ENCODE measurements at places on chromosomes 5 and 9.

DNA sequence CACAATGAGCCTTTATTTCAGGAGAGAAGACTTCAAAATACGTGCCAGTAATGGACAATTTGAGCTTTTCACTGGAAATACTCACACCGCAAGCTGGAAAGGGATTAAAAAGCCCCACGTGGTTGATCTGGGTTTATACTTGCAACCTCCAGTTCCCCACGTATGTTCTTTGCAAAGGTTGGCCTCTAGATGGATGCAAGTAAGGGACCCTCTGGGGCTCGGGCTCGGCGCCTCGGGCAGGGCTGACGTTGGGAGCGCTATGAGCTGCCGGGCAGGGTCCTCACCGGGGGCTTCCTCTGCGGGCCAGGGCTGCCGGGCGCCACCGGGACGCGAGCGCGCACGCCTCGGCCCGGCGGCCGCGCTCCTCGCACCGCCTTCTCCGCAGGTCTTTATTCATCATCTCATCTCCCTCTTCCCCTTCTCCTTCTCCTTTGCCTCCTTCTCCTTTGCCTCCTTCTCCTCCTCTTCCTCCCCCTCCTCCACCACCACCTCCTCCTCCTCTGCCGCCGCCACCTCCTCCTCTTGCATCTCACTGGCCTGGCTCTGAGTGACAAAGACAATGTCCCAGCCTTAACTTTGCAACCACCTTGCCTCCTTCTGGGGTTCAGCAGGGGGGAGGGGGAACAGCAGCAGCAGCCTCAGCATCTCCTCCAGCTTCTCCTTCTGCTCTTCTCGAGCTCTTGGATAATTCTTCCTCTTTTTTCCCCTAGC, 701 bp upstream of the ZNF462 start:
- no peak for DNase-seq

DNA sequence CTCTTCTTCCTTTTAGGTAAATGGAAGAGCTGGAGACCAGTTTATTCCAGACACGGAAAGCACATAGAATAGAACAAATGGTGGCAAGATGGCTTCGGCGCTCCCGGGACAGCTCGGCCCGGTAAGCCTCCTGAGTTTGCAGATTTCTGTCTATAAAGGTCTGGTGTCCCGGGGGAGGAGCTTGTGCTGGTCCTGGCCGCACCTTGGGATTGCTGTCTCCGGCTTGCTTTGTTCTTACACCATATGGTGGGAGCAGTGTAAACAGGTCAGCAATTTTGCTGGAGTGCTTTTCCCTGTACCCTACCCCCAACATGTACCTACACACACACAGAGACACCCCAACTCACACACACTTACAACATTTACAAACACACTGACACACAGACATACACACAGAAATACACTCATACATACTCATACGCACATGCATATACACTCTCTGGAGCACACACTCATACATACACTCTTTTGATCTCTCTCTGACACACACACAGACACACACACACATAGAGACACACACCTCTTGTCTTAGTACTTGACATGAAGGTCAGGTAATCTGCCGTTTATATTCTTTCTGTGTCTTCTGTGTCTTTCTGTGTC, 42.0 kb downstream of the FRMPD1 start:
- no peak for DNase-seq

DNA sequence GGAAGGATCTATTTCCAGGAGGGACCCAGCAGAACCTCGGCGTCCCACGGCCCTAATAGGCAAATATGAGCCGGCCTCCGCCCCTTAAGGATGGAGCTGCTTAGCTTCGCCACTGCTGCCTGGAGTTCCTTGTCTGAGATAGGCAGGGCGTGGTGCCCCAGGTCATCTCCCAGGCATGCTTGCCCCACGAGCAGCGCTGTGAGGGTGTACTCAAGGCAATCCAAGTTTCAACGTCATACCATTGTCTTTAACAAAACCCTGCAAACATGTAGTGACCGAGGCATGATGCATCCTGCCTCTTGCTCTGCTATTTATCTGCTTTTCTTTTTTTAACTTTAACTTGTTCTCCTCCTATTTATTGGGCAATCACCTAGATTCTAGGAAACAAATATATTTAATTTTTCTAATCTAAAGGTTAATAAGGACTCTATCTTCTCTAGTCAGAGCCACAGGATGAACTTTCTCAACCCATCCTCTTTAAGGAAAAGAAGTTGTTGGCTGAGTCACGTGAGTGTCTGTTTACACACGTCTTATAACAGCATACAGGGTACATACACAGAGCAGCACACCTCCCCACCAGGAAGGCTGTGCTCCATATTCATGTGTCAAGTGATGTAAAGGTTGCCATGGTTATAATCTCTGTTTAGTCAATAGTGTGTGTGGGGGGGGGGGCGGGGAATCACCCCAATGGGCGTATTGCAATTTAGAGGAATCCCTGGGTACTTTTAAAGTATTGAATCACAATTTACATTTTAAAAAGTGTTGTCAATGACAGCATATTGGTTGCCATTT, 27.3 kb upstream of the ZSWIM6 start:
- peak; percentile 61 for DNase-seq

- DNase-seq, result peak; percentile 53
Observed at GRCh38 chr5:96876292-96876850, at the start of gene ERAP2. ERAP2 (plus strand) TSS chr5:96876500; CDS start chr5:96879686, 3,186 bp downstream.

GRCh38 chr5:138241688-138242571, 28.8 kb upstream of the CDC23 start:
- no peak for DNase-seq

DNA sequence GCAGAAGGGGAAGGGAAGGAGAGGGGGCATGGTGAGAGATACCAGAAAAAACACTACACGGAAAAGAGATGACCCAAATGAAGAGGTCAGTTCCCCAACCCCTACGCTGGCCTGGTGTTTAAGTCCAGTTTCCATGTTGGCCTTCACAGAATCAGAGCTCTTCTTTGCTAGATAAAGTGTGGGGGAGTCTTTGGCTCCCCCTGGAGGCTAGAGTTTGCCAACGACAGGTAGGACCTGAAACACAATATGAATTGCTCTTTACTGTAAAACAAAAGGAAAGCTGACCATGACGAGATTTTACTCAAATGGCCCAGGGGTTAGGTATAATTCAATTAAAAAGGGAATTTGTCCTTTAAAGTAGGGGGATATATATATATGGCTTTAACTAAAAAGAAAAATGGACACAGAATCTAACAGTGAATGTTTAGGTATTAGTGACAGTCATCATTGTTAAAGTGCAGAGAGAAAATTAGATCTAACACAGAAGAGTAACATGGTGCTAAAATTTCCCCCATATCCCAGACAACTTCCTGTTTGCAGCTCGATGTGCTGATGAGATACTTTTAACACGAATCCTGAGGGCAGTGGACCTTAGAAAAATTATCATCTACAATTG, 92.0 kb downstream of the SV2C start:
- peak; percentile 28 for DNase-seq

GRCh38 chr9:95463148-95464060, 53.4 kb downstream of the PTCH1 start:
- DNase-seq, result no peak

DNA sequence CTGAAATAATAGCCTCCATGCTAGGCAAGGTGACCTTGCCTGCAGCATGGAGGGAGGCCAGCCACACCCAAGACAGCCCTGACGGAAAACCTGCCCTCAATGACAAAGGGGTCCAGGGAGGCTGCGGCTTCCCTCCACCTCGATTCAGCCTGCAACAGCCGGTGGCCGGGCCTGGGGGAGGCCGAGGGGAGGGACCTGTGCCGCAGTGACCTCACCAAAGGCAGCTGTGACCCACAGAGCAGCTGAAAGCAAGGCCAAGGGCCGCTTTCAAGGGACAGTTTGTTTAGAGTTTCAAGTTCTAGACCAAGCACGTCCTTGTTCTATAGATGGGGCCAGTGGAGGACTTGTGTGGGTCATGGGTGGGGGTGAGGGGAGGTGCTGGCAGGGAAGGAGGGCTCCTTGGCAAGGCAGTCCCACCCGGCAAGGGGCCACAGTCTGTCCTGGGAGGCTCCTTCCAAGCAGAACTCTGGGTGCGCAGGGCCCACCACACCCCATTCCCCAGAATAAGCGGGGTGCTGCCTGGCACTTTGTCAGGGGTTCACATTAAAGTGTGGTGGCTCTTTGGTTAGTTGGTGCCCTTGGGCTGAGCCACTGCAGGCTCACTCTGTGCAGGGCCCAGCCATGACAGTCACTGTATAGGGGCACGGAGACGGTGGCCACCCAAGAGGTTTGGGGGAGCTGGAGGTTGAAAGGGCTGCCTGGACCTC, 226.5 kb downstream of the FANCC start:
- DNase-seq, result no peak

DNA sequence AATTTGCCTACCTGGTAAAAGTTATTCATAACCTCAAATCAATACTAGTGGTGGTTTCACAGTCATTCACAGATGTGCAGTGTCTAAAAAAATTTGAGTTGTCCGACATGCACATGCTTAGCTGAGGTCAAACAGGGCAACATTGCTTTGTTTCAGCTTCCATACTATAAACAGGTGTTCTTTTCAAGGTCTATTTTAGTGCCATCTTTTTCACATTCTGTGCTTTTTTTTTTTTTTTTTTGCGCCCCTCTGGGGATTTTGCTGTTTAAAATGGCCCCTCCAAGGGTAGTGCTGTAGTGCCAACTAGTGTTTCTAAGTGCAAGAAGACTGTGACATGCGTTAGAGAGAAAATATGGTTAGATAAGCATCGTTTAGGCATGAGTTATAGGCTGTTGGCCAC, 14.5 kb downstream of the PHAX start:
- no peak for DNase-seq

GRCh38 chr5:669111-669841, 23.9 kb downstream of the TPPP start:
- DNase-seq, result no peak

GRCh38 chr9:136009516-136009915, 48.3 kb upstream of the UBAC1 start:
- no peak for DNase-seq

GRCh38 chr5:168311061-168311566, 19.7 kb downstream of the WWC1 start:
- DNase-seq, result no peak

DNA sequence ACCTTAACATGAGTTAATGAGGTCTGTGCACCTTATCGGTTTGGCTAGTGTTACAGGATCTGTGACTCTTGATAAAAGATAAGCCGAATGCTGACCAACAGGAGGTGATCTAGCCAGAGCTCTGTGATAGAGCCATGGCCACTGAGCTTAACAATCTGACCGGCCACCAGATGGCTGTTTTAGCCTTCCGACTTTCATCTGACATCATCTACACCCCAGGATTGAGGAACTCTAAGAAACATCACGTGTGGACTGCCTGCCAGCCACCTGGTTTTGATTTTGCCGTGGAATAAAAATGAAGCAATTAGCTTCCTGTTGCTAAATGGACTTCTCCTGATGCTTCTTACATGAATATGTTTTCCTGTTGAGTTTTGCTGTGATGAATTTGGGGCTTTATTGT, 281.3 kb downstream of the CEMIP2 start:
- DNase-seq, result no peak

GRCh38 chr5:139872052-139872766, 76.6 kb downstream of the PSD2 start:
- DNase-seq, result no peak

- no peak for DNase-seq
Observed at GRCh38 chr9:70861797-70862196, 259.6 kb downstream of the TRPM3 start.

- no peak for DNase-seq
Observed at GRCh38 chr5:124297826-124298225, 448.6 kb downstream of the ZNF608 start.

GRCh38 chr5:113562828-113563400, 49.4 kb downstream of the YTHDC2 start:
- no peak for DNase-seq

DNA sequence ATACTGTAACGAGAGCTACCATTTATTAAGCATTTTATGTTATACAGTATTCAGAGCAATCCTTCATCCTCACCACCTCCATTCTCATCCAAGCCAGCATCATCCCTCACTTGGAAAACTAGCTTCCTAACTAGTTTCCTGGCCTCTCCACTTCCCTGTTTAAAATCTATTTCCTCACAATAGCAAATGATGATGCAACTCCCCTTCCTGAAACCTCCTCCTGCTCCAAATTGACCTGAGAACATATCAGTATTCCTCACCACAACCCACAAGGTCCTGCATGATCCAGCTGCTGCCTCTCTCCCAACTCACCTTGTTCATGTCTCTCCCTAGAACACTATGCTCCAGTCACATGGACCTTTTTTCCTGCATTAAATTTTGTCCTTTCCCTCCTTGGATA, 4.3 kb upstream of the SLC36A2 start:
- no peak for DNase-seq

All from hematopoietic multipotent progenitor cell (in vitro differentiated cells).